ENCODE measurements at places on chromosomes 4 and X. TPM values are rescaled to one million over a fixed set of nuclear protein-coding genes. Genes with fewer than 3 reads are reported as not detected.

GRCh38 chr4:91212211-91212610, 1085.0 kb downstream of the CCSER1 start:
- no peak for DNase-seq

- no peak for DNase-seq
These were observed 53.3 kb downstream of the JADE1 start for GRCh38 chr4:128862608-128863311.

DNA sequence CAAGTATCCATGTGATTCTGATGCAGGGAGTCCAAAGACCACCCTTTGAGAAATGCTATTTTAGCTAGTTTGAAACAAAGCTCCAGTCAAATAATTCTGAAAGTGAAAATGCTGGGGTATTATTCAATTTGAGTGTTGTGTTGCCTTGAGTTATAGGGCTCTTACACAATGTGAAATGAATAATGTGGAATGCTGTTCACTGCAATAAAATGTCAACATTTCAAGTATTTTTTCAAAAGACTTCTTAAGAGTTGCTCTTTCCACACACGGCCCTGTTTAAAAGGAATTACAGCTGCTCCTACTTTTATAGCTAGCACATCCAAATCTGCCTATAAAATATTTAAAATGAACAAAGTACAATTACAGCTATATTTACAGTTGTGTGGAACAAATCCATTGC, 27.5 kb upstream of the PLS3 start:
- no peak for DNase-seq

- no peak for DNase-seq
These were observed 59.0 kb upstream of the FGFBP2 start for GRCh38 chr4:16021804-16022560.

GRCh38 chrX:24494647-24495075, 29.6 kb downstream of the PDK3 start:
- peak; percentile 15 for DNase-seq

DNA sequence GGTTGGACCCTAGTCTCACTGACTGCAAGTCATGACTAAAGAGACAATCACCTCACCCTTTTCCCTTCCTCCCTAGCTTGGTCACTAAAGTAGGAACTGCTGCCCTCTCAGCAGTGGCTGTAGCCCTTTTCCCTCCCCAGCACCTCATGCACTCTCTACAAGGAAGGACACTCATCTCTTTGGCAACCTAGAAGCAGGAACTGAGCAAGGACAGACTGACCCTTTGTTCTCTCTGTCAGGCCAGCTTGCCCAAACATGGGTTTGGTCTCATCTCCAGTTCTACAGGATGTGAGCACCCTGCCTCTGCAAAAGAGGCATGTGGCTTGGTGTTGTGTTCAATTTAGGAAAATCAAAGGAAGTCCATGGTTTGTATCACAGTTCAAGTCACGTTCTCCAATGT, 15.8 kb downstream of the LEF1 start:
- no peak for DNase-seq

DNA sequence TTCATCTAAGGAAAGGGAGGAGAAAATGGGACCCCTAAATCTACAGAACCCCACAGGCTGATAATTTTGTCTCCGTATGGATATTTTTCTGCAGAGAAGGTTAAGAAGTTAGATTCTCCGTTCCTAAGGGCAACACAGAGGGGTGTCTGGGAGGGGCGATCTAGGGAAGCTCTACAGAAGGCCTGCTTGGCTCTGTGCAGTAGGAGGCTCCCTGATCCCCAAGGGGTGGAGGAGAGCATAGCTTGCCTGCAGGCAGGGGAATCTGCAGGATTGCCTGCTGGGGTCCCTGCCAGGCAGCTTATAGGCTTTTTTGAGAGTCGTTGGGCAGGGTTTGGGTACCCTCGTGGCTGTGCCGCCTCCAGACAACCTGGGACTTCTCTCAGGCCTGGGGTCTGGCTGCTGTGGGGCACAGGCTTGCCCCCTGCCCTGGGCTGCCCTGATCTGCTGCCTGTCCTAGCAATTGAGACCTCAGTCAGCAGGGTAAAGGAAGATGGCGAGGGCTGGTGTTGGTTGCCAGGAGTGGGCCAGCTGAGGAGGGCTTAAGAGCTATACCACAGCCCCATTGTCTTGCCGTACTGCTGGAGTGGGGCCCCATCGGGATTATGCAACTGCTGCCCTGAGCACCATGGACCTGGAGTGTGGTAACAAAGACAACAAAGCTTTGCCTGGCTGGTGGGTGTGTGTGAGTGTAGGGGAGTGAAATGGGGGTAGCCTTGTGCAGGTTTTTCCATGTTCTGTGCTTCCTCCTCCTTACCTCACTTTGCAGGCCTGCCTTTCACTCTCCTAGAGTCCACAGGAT, 74.1 kb downstream of the EFNB1 start:
- no peak for DNase-seq

GRCh38 chr4:175127314-175127713, 209.2 kb downstream of the ADAM29 start:
- no peak for DNase-seq

DNA sequence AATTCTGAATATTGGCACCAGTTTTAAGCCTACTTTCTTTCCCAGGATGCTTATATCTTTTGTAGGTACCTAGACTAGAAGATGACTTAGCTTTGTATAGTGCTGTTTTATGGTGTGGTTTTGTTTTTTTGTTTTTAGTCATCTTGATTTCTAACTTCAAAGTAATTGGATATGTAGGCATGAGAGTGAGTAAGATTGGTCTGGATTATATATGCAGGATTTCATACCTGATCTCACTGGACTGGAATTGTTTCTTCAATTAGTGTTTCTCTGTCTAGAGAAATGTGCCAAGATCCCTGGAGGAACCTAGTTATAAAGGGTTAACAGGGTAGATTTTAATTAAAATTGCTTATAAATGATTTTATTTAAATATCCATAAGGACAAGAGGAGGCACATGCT, 23.1 kb downstream of the NAP1L5 start:
- no peak for DNase-seq

GRCh38 chrX:124388562-124388961, 42.2 kb downstream of the SH2D1A start:
- peak; percentile 71 for DNase-seq

DNA sequence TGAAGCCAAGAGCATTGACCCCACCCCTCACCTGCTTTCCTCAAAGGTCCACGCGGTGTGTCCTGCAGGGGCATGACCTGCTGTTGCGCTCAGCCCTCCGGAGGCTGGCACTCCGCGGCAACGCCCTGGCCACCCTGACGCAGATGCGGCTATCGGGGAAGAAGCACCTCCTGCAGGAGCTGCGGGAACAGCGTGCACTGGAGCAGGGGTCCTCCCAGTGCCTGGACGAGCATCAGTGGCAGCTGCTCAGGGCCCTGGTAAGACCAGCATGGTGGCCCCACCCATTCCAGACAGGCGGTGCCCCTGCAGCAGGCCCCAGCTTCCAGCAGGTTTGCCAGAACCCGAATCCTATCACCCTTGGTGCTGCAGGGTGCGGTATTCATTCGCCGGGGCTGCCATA, 86.0 kb downstream of the EVC start:
- DNase-seq, result no peak

DNA sequence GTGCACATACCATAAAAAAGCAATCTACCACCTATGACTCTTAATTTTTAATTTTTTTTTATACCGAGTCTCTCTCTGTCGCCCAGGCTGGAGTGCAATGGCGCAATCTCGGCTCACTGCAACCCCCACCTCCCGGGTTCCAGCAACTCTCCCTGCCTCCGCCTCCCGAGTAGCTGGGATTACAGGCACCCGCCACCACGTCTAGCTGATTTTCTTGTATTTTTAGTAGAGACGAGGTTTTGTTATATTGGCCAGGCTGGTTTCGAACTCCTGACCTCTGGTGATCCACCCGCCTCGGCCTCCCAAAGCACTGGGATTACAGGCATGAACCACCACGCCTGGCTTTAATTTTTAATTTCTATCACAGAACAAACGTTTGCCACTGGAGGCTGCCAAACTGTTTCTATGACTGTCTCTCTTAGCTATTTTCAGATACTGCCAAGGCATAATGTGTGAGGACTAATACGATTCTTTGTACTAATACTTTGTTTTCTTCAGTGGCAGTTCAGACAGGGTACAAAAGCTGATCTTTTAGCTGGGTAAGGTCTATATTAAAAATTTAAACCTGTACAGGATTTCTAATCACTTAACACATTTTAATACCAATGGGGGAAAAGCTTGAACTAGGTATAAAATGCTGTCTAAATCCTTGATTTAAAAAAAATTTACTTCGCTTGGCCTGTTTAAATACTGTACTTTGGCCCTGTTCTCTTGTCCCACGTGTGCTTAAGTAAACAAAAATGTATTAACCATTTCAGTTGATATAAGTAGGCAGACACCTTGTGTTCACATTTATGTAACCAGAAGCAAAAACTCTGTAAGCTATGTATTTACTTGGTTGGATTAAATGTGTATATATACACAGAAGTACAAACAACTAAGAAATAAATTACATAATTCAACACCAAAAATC, 2.3 kb downstream of the PGRMC2 start:
- DNase-seq, result no peak

GRCh38 chrX:80022363-80023031, 7.9 kb downstream of the TBX22 start:
- no peak for DNase-seq

GRCh38 chrX:154532690-154533089, 14.0 kb downstream of the G6PD start:
- no peak for DNase-seq

DNA sequence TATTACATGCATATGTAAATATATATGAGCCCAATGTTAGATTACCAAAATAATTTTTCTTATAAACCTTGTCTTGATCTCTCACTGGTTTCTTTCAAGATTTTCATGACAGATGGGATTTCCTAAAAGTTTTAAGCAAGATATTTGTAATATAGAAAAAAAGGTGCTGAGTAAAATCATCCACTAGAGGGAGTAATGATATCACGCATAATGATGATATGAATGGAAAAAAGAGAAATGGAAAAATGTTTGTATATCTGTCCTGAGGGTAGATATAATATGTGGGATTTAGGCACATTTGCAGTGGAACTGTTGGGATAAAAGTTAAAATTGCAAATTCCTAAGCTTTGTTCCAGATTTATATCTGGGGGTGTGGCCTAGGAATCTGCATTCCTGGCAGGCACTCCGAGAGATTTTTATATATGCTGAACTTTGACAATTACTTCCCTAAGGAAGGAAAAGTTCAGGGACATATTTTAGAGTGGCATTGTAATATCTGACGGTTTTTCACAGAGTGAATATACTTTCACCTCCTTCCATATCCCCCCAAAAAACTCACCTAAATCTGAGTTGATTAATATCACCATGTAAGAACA, 60.5 kb downstream of the TMA16 start:
- no peak for DNase-seq

- DNase-seq, result no peak
These were observed 19.6 kb upstream of the SASH3 start for GRCh38 chrX:129760155-129760554.

GRCh38 chrX:11864171-11864570, 106.1 kb downstream of the MSL3 start:
- DNase-seq, result no peak

DNA sequence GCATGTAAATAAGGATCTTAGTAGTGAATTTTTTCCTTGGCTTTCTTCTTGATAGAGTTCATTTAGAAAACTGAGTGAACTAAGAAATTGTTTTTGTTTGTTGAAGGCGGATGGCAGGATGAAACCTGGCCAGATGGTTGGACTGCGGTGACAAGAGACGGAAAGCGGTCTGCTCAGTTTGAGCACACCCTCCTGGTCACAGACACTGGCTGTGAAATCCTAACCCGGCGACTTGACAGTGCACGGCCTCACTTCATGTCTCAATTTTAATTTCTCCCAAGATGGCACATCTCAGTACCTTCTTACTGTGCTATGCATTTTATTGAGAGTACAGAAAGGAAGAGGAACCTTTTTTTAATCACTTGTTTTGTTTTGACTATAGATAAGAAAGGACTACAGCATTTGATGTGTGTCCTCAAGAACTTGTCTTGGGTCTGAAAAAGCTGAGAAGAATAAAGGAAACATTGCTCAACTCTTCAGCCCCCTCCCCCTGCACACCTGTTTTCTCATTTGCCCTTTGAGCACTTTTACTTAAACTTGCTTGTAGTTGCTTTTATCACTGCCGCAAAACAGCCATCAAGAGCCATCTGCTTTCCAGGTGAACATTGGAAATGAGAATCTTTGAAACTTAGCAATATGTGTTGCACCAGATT, 27.4 kb downstream of the ADH5 start:
- no peak for DNase-seq

GRCh38 chrX:119503484-119503861, 35.2 kb downstream of the SLC25A5 start:
- DNase-seq, result no peak

DNA sequence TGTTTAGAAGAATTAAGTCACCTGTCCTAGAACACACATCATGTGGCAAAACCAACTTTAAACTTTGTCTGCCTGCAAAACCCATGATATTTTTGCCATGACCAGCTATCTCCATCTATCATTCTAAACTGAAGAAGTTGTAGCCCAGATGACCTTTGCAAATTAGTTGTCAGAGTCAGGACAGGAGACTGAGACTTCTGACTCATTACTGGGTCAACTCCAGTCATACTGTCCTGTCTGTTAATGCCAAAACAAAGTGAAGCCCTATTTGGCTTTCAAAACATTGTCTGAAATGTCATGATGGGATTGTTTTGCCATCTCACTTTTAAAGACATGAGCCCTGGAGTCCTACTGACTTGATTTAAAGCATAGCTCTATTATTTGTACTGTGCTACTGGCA, 365.7 kb upstream of the CPEB2 start:
- no peak for DNase-seq

DNA sequence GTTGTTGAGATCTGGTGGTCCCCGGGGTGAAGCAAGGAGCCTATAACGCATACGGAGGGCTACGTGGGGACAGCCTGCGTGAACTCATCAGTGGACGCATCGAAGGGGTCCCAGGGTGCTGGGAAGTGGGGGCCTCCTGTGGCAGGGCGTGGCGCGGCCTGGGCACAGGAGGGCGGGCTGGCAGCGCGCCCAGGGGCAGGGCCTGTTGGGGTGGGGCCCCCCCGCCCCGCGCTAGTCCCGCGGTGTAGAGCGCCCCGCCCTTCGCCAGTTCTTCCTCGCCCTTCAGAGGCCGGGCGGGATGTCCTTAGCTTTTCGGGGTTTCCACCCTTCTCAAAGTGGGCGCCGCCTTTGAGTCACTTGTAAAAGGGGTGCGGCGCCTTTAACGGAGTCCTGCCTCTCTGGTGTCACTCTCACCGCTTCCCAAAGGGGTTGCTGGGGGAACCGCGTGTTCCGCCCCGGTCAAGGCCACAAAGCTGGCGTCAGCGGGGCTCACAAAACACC, 632 bp downstream of the PLP2 start:
- DNase-seq, result peak; percentile 76

CT55 gene
- not detected for total RNA-seq

PPEF2 gene
- 0.10 TPM for total RNA-seq

AMOT gene
- total RNA-seq, result 0.69 TPM

SMAD1 gene
- total RNA-seq, result 12.0 TPM

All from activated CD4-positive, alpha-beta T cell treated with anti-CD3 and anti-CD28 coated beads, Interleukin-2, amount 10 ng/mL, durations not matched to agents 7 days and 5 days (primary cell).